ENCODE measurements at places on chromosomes 3 and 15.

- no peak for DNase-seq
These were observed 129.9 kb downstream of the KLF13 start for GRCh38 chr15:31456354-31457060.

- no peak for DNase-seq
These were observed 265.9 kb downstream of the SHQ1 start for GRCh38 chr3:72582211-72582878.

DNA sequence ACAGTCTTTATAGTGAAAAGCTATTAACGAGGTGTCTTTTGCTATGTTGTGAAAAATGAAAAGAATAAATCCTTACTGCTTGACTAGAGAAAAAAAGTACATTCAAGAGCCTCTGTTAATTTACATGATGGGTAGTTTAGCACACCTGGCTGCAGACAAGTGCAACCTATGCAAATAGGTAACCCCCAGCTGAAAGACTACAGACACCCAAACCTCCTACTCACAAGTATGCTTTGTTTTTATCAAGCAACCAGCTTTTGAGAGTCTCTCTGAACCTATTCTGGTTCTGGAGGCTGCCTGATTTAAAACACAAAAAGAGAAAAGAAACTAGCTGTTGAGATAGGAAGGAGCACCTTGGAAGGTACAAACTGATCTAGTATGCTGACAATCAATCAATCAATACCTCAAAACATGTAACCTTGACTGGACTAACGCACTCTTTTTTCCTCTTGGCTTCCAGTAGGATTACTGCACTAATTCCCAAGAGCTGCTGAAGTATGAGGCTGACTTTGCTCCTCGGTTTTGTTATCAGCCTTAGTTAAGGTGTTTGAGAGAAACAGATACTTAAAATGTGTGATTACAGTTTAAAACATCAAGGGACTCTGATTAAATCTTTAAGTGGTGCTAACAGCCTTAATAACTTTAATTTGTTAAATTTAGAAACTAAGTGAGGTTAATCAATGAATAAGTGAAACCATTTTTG lies 63.6 kb downstream of the OSBPL10 start:
- DNase-seq = no peak

DNA sequence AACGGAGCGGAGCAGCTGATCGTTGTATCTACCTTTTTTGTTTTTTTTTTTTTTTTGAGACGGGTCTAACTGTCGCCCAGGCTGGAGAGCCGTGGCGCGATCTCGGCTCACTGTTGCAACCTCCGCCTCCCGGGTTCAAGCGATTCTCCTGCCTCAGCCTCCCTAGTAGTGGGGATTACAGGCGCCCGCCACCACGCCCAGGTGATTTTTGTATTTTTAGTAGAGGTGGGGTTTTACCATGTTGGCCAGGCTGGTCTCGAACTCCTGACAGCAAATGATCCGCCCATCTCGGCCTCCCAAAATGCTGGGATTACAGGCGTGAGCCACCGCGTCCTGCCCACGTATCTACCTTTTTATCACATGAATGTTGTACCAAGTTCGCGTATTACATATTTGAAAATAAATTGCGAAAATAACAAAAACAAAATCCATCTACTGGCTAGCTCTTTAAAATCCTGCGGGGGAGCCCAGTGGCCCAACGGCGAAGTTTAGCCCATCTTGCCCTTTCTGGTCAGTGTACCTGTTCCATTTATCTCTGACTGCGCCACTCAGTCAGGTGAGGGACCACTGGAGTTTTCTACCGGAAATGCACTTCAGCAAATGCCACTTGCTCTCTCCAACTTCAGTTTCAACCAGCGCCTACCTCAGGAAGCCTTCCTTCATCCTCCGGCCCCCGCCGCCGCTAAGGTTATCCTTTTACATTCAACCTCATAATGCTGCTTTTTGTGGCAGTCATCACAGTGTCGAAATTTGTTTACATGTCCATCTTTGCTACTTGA lies 1.2 kb upstream of the EIF3J start:
- DNase-seq = peak; percentile 42

GRCh38 chr3:4821975-4822374 lies 157.3 kb upstream of the BHLHE40 start:
- DNase-seq = no peak

- peak; percentile 52 for DNase-seq
These were observed 59.2 kb upstream of the HERC1 start for GRCh38 chr15:63892794-63893441.

- no peak for DNase-seq
These were observed 35.6 kb upstream of the NDUFB4 start for GRCh38 chr3:120560304-120561250.

GRCh38 chr3:36738702-36739101 lies 25.7 kb downstream of the DCLK3 start:
- no peak for DNase-seq

DNA sequence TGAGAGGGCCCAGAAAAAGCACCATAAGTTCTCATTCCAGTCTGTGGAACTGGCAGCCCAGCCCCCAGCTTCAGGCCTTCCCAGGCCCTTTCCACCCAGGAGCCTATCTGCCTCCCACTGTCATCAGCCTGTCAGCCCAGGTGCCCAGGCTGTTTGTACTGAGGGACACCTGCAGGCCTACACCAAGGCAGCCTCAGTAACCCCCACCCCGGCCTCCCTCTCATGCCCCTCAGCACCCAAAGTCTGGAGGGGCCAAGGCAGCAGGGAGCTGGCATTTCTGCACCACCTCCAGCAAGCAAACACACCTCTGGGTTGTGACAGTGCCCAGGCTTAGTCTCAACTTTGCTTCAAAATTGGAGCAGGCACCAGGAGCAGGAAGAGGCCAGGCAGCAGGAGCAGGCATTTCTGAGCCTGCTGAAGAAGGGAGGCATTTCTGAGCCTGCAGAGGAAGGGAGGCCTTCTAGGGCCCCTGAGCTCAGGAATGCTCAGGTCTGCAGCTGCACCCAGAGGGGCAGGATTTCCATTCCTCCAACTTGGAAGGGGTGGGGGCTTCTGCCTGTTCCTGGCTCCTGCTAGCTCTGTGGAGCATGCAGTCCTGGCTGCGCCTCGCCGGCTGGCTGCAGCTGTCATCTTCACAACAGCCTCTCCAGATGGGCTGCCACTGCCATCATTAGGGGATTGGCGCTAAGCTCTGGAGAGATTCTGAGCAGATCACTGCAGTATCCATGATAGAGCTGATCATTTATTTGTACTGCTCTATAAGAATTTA lies 396.1 kb downstream of the UNC13C start:
- no peak for DNase-seq

- no peak for DNase-seq
These were observed 145.1 kb downstream of the TNIK start for GRCh38 chr3:171315101-171315500.

DNA sequence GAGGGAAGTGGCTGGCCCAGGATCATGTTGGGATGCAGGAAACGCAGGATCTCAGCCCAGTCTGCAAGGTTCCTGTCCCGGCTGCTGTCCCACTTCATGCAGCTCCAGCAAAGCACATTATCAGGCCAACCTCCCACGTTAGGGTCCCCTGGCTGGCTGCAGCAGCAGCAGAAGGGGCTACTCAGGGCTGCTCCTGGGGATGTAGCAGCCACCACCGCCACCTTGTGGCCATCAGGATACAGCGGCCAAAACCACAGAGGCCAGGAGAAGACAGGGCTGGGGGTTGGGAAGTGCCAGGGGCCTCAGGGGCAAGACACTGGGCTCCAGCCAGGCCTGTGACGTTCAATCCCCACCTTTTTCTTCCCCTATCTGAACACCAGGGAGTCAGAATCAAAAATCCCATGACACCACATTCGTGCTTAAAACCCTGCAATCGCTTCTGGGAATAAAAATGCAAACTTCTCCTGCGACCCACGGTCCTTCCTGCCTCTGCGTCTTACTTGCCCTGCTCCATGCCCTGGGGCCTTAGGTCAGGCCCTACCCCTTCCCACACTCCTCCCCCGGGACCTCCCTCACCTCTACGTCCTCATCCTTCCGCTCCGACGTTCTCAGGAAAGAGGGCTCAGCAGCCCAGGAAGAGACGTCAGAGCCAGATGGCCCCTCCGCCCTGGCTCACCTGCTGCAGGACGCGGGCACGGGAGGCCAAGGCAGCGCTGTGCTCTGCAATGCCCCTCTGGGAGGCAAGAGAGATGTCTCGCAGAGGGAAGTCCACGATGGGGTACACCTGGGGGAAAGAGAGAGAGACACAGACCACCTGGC lies 21.5 kb downstream of the SSUH2 start:
- peak; percentile 60 for DNase-seq

GRCh38 chr3:33360136-33360825 lies 79.9 kb downstream of the UBP1 start:
- DNase-seq = no peak

GRCh38 chr3:184230081-184230602 lies 757 bp downstream of the VWA5B2 start:
- no peak for DNase-seq

GRCh38 chr3:12994607-12995388 lies 78.4 kb downstream of the IQSEC1 start:
- DNase-seq = peak; percentile 78

- DNase-seq = no peak
These were observed 31.0 kb downstream of the IQCB1 start for GRCh38 chr3:121803771-121804320.

DNA sequence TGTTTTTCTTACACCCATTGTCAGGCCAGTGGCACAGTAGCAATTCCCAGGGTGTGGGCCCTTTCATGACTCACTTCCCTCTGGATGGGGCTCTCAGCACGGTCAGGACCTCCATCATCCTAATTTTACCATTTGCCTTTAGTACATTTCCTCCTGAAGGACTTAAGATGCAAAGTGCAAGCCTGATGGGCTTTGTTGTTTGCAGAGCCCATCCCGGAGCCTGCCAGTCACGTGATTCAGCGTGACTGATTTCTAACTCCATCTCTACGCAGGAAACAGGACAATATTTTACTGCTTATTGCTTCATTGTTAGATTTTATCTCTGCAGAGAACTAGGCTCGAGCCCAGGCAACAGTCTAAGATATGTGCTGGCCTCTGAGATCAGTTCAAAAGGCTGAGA lies 223.7 kb downstream of the PDZRN3 start:
- DNase-seq = no peak

DNA sequence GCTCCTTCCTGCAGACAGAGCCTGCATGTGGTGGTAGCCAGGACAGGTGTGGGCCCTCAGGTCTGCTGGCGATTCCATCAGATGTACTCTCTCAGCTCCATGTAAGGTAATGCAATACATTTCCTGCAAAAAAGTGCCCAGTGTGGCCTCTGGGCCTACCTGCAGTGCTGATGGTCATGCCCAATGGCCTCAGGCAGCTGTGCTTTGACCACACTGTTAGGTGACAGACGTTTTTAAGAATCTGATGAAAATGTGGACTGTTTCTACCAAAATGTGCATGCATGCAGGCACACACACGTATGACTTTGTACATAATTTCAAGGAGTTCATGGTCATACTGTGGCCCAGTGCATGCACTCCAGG lies 152.9 kb downstream of the RAB11A start:
- no peak for DNase-seq

DNA sequence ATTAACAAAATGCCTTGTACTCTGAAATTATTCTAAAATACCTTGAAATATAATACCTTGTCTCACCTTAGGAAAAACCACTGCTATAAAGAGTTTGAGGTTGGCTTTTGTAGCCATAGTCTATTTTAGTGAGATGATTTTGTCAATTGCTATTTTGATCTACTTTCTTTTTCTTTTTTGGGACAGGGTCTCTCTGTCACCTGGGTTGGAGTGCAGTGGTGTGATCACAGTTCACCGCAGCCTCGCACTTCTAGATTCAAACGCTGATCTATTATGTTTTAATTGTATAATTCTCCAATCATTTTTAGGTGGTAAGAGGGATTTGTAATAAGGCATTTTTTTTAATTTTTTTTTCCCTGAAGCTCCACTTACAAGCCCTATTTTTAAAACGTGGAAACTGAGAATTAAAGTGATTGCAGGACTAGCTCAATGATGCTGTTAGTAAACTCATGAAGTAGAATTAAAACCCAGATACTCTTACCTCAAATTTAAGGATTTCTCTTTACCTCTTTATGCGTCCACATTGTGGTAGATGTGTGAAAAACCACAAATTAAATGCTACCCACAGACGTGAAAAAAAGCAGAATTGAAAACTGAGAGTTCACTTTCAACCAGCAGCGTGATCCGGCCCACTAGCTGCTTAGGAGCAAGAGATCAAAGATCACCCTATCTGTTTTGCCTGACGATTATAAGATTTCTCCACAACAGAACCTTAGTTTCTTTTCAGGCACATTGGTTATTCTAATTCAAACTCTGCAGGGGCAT lies 384.2 kb downstream of the CGGBP1 start:
- no peak for DNase-seq

Data from pons (tissue), 1 donor.